ENCODE measurements at places on chromosomes 13 and 19. TPM values are rescaled to one million over a fixed set of nuclear protein-coding genes. Genes with fewer than 3 reads are reported as not detected.

Gene LAIR1
- 9.3 TPM for total RNA-seq

Gene MIR17HG
- total RNA-seq, result 3.0 TPM

Gene TPGS1
- total RNA-seq, result 13.3 TPM

Gene UNC13A
- total RNA-seq, result 0.29 TPM

DNA sequence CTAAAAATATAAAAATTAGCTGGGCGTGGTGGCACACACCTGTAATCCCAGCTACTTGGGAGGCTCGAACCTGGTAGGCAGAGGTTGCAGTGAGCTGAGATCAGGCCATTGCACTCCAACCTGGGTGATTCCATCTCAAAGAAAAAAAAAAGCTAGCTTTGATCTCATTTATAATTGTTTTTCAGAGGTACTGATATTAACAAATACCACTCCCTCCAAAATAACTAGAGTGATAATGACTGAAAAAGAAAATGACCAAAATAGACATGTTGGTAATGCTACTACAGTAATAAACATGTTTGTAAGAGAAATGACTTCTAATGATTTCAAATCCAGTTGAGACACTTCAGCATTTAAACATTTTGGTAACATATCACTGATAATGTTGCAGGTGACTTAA, 13.0 kb downstream of the PDCD5 start:
- no peaks in the 10 kb centered on the region for H3K4me1 ChIP-seq
- no peaks in the 10 kb centered on the region for H3K27me3 ChIP-seq
- peaks cover 12% of the 10 kb centered on the region for H3K36me3 ChIP-seq
- no peak overlapping the region for H3K4me3 ChIP-seq
- DNase-seq, result no peak
- H3K27ac ChIP-seq, result no peak overlapping the region

DNA sequence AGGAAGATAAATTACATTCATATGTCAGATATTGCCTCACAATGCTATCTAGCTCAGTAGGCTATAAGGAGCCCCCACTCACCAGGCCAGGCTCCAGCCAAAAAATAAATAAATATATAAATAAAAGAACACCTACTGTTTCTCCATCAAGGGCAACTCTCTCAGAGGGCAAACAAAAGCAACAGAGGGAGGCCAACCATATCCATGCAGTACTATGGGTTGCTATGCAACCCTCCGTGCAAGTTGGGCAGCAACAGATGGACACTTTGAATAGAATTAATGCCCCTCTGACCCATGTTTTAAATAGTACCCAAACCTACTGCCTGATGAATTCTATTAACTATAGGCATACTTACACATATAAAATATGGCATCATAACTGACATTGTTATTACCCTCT, 279.8 kb upstream of the EDNRB start:
- no peak overlapping the region for H3K27ac ChIP-seq
- no peaks in the 10 kb centered on the region for H3K4me1 ChIP-seq
- H3K4me3 ChIP-seq, result no peak overlapping the region
- H3K27me3 ChIP-seq, result no peaks in the 10 kb centered on the region
- DNase-seq, result no peak

GRCh38 chr13:22717036-22717435, 463.7 kb upstream of the SGCG start:
- H3K27me3 ChIP-seq, result no peaks in the 10 kb centered on the region
- no peak overlapping the region for H3K27ac ChIP-seq
- no peaks in the 10 kb centered on the region for H3K36me3 ChIP-seq
- H3K4me1 ChIP-seq, result no peaks in the 10 kb centered on the region
- H3K4me3 ChIP-seq, result no peak overlapping the region

DNA sequence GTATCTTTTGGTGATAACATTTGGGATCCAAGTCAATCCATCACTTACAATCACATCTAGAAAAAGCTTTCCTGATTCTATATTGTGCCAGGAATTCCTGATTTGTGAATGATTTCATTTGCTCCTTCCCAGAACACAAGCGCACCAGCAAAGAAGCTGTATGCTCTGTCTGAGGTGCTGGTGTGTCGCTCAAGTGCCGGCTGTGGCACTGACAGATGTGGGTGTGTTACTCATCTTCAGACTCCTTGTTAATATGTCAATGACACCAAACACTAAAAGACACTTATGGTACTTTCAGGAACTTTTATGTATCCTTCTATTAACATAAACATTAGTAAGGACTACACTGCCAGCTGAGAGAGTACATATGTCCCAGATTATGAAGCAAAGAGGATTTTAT, 429.1 kb downstream of the ITGBL1 start:
- H3K27me3 ChIP-seq, result no peaks in the 10 kb centered on the region
- no peak for DNase-seq
- no peaks in the 10 kb centered on the region for H3K4me1 ChIP-seq
- H3K36me3 ChIP-seq, result no peaks in the 10 kb centered on the region
- no peak overlapping the region for H3K4me3 ChIP-seq

DNA sequence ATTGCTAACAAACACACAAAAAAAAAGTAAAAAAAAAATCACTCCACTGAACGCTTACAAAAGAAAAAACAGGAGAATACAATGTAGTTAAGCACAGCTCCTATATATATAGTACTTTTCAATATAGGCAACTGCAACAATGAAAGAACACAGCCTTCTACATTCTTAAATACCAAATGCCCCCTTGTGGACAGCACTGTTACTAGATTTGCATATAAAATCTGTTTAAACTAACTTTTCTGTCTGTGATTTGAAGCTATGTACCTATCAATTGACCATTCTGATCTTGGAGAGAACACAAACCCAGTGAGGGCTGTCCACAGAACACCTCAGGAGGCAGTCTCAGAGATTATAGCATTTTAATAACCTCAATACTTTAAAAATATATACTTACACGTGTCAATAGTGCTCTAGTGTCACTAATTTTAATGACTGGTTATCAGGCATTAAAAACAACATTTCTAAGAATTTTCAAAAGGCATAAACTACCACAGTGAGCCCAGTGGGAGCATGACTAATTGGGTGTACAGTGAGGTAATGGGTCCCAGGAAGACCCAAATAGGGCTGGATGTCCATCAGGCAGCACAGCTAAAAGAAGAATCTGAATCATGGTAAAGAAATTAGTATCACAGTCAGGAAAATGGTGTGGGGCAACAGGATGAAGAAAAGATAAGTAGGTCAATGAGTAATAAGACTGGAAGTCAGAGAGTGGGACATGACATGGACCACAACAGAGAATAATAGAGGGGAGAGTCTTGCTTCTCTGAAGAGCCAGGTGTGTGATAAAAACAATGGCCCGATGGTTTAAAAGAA, 22.2 kb downstream of the CCDC169 start:
- no peak overlapping the region for H3K4me3 ChIP-seq
- DNase-seq, result peak; percentile 26
- H3K27me3 ChIP-seq, result no peaks in the 10 kb centered on the region
- H3K4me1 ChIP-seq, result no peaks in the 10 kb centered on the region
- no peak overlapping the region for H3K27ac ChIP-seq

DNA sequence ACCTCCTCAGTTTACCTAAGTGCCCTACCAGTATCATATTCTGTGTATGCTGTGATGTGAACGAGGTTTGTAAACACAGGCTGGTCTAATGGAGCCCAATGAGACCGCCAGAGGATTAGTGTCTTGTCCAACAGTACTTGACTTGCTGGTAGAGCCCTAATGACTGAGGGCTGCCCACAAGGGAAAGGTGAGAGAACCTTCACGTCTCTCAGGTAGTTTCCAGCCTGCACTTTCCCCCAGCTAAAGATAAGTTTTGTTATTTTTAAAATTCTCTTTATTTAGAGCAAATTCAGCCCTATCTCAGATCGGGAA, 498 bp upstream of the RBM26 start:
- H3K4me3 ChIP-seq, result peak overlapping the region; percentile 78
- no peak for DNase-seq
- no peaks in the 10 kb centered on the region for H3K36me3 ChIP-seq
- peaks cover 20% of the 10 kb centered on the region for H3K4me1 ChIP-seq
- no peaks in the 10 kb centered on the region for H3K27me3 ChIP-seq

DNA sequence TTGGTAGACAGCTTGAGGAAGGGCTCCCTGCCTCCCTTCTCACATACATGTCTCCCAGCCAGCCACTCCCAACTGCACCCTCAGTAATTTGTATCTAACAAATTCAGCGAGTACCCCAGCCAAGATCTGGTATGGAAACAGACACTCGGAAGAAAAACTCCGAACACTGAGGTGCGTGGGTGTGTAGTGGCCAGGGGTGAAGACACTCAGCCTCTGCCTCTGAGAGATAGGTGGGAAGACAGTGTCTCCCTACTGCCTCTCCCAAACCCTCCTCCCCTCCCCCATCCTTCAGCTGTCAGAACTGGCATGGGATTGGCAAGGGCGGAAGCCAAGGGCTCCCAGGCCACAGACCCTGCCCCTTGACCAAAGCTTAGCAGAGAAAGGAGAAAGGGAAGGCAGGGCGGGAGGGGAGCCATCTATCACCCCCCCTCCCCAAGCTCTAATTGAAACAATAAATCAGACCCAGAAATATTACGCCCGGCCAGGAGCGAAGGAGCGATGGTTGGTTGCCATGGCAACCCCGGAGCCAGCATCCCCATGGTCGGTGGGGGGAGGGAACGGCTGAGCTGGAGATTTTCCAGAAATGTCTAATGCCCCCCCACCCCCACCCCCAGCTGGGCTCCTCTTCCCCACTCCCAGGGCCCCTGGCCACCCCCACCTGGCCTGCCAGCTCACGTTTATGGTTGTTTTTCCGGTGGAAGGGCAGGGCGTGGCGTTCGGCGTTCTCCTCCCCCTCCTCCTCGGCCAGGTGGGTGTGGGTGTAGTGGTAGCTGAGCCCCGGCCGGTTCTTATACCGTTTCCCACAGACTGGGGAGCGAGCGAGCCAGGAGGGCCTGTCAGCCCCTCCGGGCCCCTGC, 7.0 kb downstream of the DPF1 start:
- no peak overlapping the region for H3K27ac ChIP-seq
- H3K36me3 ChIP-seq, result no peaks in the 10 kb centered on the region
- DNase-seq, result no peak
- no peak overlapping the region for H3K4me3 ChIP-seq
- no peaks in the 10 kb centered on the region for H3K4me1 ChIP-seq

- no peak overlapping the region for H3K4me3 ChIP-seq
- DNase-seq, result peak; percentile 90
- no peaks in the 10 kb centered on the region for H3K4me1 ChIP-seq
- peak overlapping the region; percentile 40 for H3K27ac ChIP-seq
- no peaks in the 10 kb centered on the region for H3K36me3 ChIP-seq
- H3K27me3 ChIP-seq, result no peaks in the 10 kb centered on the region
These were observed 7.3 kb upstream of the C13orf46 start for GRCh38 chr13:113981194-113981605.

DNA sequence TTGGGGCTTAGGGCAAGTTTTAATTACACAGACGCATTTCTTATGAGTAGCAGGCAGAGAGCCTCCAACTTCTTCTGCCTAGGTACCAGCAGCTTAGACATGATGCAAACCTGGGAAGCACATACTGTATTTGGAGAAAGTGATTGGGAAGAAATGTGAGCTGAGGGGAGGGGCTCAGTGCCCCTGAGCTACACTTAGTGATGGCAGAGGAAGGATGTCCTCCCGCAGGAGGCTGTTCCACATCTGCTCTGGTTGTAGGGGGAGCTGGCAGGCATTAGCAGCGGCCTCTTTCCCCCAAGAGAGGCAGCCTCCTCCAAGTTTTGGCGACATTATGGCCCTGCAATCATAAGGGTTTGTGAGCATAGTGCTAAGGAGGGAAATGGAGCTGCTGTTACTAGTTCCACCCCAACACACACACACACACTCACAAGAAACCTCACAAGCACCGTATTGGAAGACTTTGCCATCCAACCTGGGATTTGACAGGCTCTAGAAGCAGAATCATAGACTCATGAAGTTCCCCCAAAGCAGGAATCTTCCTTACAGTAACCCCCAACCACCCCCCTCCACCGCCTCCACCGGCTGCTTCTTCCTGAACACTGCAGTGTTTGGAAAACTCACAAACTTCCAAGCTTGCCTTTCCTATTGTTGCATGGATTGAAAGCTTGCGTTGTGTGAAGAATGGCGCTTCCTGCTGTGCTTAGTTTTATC, 3.3 kb downstream of the ALOX5AP start:
- H3K36me3 ChIP-seq, result no peaks in the 10 kb centered on the region
- no peak for DNase-seq
- H3K4me1 ChIP-seq, result peaks cover under 1% of the 10 kb centered on the region
- no peak overlapping the region for H3K27ac ChIP-seq
- no peaks in the 10 kb centered on the region for H3K27me3 ChIP-seq

DNA sequence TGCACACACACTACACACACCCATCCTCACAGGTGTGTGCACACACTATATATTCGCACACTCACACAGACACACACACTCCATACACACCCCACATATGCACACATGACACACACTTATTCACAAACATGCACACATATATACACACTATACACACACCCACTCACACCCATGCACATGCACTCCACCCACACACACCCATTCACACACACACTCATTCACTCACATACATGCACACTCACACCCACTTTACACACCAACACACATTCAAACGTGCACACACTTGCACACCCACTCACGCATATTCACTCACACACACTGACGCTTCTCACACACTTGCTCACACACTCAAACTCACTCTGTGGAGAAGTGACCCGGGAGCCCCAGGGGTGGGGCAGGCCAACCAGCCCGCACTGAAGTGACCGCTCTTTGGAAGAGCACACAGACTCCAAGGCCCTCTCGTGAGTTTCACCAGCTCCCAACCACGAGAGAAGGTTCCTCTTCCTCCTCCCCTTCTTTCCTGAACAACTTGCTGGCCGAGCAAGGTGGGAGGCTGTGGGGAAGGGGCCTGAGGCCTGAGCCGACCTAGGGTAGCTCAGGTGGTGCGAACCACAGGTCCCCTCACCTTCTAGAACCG, 86.1 kb upstream of the TM9SF2 start:
- no peak overlapping the region for H3K27ac ChIP-seq
- H3K27me3 ChIP-seq, result no peaks in the 10 kb centered on the region
- no peaks in the 10 kb centered on the region for H3K4me1 ChIP-seq
- H3K36me3 ChIP-seq, result no peaks in the 10 kb centered on the region

DNA sequence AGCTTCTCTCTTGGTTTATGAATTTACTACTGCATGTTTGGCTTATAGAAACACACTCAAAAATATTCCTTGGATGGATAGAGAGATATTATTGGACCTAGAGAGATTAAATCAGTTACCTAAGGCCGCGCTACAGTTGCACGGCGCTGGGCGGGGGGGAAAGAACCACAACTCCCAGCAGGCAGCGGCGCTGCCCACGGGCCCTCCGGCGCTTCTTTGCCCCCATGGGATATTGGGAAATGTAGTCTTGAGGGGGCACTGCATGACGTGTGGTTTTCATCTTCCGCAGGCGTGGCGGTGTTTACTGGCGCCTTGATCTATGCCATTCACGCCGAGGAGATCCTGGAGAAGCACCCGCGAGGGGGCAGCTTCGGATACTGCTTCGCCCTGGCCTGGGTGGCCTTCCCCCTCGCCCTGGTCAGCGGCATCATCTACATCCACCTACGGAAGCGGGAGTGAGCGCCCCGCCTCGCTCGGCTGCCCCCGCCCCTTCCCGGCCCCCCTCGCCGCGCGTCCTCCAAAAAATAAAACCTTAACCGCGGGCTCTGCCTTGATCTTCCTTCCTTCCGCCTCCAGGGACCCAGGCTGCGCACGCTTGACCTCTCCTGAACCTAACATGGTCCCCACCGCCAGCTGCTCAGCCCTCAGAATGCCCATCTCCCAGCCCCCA, 4.8 kb downstream of the EMP3 start:
- H3K27ac ChIP-seq, result peak overlapping the region; percentile 85
- H3K4me3 ChIP-seq, result peak overlapping the region; percentile 41
- H3K4me1 ChIP-seq, result peaks cover 10% of the 10 kb centered on the region
- no peaks in the 10 kb centered on the region for H3K36me3 ChIP-seq
- H3K27me3 ChIP-seq, result no peaks in the 10 kb centered on the region

- no peak overlapping the region for H3K27ac ChIP-seq
- no peaks in the 10 kb centered on the region for H3K36me3 ChIP-seq
- H3K4me3 ChIP-seq, result no peak overlapping the region
- H3K4me1 ChIP-seq, result peaks cover 6% of the 10 kb centered on the region
- no peak for DNase-seq
- no peaks in the 10 kb centered on the region for H3K27me3 ChIP-seq
These were observed 12.9 kb upstream of the IGSF23 start for GRCh38 chr19:44600466-44600865.

All from colonic mucosa (tissue), 4 donors.